ENCODE measurements at places on chromosomes 7 and 10.
A peak's percentile ranks its signal among the peaks of the same experiment; 100 is the strongest.

- DNase-seq: no peak
Measured at GRCh38 chr10:4488904-4489303, 337.1 kb upstream of the AKR1E2 start.

DNA sequence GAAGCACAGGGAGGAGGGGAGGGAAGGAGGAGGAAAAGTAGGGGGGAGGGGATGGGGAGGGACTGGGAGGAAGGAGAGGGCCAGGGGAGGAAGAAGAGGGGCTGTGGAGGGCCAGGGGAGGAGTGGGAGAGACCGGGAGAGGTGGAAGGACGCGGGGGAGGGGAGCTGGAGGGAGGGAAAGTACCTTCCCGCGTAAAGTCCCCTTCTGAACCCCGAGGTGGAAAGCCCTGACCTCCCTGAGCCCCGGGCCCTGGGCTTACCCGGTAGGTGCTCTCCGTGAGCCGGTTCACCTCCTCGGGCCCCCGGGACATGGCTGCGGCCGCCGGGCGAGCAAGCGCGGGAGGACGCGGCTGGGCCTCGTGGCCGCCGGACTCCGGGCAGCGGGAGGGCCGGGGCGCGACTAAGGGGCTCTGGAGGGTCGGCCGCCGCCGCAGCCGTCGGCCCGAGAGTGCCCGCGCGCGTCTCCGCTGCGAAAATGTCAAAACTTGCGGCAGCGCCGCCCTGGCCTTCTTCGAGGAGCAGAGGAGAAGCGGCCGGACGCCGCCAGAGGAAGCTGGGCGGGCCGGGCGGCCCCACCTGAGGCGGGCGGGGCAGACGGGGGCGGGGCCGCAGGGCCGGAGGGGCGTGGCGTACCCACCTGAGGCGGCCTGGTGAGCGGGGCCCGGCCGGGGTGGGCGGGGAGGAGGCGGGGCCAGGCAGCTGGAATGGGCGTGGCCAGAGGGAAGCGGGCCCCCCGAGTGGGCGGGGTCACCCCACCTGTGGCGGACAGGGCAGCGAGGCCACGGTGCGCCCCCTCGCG, at the start of gene BAIAP2L1:
Gene BAIAP2L1, minus strand, starts transcription at position 549 of the 799 bp plus-strand sequence. Its CDS starts 238 bp downstream, at position 311.
- DNase-seq: peak; percentile 96

DNA sequence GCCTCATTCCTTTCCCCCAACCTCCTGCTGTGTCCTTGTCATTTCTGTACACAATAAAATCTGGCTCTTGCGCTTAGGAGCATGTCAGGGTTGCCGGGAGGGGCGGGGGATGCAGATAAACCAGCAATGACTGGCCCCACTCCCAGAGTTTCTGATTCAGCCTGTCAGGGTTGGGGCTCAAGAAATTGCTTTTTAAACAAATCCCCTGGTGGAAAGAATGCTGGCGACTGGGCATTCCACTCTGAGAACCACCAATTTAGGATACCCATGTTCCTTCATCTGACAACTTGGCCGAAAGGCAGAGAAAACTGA, 376.4 kb downstream of the TCERG1L start:
- peak; percentile 57 for DNase-seq

DNA sequence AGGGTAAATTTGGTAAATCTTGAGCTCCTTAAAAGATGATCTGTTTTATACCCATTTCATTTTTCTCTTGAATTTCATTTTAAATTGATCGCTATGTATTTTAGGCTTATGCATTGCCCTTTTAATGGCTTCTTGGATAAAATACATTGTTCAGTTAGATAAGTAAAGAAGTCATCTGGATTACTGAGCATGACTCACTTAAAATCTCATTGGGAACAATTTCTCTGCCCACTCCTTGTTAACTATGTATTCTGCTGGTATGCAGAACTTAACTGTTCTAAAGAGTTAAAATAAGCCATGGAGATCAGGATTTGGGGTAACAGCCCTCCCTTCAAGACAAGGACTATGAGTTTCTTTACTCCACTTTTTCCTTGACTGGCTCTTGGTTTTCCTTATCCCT, 134.2 kb downstream of the SND1 start:
- no peak for DNase-seq

GRCh38 chr10:80070057-80070456, 8.4 kb upstream of the TMEM254 start:
- DNase-seq: no peak

DNA sequence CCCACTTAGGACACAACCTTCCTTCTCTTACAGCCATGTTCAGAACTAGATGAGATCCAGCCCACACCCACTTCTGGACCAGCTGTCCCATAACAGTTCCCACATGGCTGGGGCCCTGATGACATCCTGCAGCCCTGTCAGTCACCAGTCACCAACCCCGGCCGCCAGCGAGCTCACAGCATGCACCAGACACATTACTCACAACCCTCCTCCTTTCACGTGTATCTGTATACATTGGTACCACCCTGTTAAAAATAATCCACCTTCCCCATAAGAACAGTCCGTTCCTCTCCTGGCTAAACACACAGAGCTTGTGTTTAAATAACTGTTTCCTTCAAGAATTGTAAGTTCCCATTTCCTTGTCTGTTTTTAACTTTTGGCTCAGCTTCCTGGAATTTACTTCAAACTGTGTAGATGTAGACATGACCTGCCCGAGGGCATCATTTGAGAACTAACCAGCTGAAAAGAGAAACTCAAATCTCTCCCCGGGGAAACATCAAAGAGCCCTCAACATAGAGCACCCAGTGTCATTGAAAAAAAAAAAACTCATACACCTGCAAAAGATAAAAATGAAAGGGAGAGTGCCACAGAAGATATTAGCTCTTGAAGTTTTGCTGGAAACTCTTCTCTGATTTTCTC, 26.0 kb upstream of the PRLHR start:
- DNase-seq: no peak

GRCh38 chr7:17939606-17940301, 540 bp downstream of the SNX13 start:
- DNase-seq: peak; percentile 56

DNA sequence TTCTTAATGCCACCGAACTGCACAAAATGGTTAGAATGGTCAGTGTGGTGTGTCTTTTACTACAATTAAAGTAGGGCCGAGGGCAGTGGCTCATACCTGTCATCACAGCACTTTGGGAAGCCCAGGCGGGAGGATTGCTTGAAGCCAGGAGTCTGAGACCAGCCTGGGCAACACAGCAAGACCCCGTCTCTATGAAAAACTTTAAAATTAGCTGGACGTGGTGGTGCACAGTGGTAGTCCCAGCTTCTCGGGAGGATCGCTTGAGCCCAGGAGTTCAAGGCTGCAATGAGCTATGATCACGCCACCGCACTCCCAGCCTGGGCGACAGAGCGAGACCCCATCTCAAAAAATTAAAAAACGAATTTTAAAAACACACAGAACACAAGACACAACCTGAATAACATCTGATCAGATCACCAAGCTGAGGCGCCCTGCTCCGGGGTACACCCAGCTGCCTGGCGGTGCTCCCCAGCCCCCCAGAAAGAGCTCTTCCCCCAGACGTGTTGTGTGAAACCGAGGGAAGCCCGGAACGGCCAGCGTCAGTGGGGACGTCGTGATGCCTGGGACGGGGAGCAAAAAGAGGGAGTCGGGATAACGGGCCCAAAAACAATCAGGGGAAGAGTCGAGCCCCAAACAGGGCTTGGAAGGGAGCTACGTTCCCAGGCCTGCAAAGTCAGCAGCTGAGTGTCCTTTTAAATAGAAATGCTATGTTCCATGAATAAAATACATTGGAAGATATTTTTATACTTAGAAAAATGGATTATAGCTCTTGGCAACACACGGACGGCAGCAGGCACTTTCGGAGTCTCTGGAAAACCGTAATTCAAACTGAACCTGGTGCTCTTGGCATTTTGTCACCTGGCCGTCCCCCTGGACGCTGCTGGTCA, 80.7 kb upstream of the PDGFA start:
- no peak for DNase-seq

GRCh38 chr7:150323682-150324372, 482 bp upstream of the ACTR3C start:
- DNase-seq: no peak

DNA sequence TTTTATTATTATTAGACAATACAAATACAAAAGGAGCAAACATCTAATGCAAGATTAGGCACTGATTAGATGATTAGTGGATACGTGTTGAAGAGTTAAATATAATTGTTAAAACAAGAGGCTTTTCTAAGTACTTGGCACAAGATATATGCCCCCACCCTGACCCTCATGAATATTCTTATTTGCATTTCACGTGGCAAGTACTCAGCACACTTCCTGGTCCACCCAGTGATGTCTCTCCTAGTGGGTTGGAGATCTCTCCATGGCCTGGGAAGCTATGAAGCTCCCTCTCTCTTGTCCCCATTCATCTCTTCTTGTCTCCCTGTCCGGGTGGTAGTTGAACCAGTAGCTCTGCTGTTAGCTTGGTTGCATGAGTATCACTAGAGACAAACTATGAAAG, 375.3 kb downstream of the ADRA2A start:
- DNase-seq: no peak

GRCh38 chr7:71996141-71996540, 416.0 kb downstream of the CALN1 start:
- DNase-seq: no peak

DNA sequence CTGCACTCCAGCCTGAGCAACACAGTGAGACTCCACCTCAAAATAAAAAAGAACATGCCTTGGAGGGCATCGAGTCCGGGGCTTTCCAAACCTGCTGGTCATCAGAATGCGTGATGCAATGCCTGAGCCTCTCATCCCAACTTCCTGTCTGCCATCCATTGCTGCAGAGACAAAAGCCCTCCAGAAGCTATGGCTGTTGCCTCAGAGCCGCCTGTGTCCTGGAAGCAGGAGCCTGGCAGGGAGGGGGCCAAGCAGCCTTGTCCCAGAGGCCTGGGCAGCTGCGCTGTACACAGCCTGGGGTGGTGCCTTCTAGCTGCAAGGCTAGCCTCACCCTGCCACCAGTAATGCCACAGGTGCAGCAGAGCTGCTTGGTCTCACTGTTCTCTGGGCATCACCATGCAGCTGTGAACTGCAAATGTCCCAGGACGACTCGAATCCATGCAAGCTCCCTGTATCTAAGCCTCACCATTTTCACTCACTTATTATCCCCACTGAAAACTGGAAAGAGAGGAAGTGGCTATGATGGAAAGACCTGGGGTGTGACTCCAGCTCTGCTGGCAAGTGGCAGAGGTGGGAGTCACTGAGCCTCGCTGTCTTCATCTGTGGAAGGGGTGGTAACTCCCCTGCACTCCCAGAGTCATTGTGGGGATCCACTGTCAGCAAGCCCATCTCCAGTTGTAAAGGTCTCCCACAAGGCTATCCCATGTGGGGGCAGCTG, 7.0 kb downstream of the ALOX5 start:
- DNase-seq: no peak

- no peak for DNase-seq
Measured at GRCh38 chr10:125881192-125881591, at the start of gene DHX32. Gene DHX32, minus strand, starts transcription at chr10:125881292. Its CDS starts 468 bp downstream, at chr10:125880824.

GRCh38 chr7:75743455-75743859, 4.7 kb upstream of the HIP1 start:
- DNase-seq: no peak

DNA sequence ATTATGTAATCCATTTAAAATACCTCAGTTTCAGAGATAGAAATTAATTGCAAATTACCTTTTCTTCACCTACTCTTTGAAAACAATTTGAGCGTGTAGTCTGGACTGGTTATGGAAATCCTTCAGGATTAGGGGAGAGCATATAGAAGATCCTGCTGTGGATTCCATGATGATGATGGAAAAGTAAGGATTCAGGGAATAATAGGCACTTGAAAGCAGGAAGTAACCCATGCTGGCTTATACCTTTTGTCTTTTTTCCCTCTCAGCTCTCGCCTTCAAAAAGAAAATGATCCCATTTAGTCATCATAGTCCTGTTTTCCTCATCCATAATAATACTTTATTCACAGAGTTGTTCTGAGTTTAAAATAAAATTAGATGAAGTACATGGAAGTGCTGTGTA, 4.4 kb downstream of the HBP1 start:
- no peak for DNase-seq

DNA sequence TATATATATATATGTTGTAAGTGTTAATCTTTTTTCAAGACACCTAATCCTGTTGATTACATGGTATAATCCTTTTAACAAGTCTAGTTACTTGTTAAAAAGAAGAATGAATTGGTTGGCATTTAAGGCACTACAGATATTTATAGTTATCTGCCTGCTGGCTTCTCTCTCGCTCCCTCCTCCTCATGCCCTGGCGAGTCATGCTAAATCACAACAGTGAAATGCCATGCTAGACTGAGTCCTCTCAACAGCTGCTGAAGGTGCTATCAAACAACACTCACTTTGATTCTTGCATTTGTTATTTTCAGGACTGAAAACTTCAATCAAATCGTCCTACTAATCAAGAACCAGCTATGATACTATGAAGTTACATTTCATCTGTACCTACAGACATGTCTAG, 15.4 kb downstream of the NRAP start:
- DNase-seq: peak; percentile 20

DNA sequence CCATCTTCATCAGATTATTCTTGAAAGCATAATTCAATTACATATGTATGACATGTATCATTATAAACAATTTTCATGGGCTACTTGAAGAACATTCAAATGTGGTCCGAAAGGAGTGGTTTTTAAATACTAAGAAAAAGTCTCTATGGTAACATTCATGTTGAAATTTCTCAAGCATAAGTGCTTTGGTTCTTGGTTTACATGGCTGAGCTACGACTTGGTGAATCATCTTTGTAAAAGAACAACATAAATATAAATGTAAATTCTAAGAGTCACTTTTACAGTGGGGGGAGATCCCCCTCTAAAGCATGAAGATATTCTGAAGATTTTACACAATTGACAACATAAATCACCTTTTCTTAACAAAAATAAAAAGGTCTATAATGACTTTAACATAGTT, 118.6 kb downstream of the MAGI2 start:
- DNase-seq: no peak

DNA sequence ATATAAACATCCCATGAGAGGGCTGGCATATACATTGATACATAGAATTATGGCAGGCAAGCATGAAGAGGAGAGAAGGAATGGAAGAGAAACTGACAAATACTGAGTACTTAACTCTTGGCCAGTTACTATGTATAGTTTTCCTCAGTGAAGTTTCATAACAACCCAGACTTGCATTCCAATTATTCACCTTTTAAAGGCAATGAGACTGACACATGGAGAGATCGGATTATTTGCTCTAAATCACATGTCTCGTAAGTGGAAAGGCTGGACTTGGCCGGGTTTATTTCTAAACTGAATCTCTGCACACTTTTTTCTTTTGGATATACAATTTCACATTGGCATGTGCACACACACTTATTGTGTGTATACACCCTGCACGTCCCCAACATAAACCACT, 548.3 kb downstream of the PHTF2 start:
- DNase-seq: no peak

GRCh38 chr7:95875519-95875918, 103.2 kb downstream of the DYNC1I1 start:
- DNase-seq: no peak

- no peak for DNase-seq
Measured at GRCh38 chr10:78397786-78398185, 364.1 kb downstream of the RPS24 start.

- DNase-seq: no peak
Measured at GRCh38 chr10:130814610-130815009, 496.9 kb downstream of the TCERG1L start.

GRCh38 chr10:130240409-130240808, 104.2 kb downstream of the GLRX3 start:
- DNase-seq: no peak

- no peak for DNase-seq
Measured at GRCh38 chr10:30825495-30825894, 195.9 kb upstream of the LYZL2 start.

- DNase-seq: no peak
Measured at GRCh38 chr10:100553929-100554328, 18.2 kb downstream of the HIF1AN start.

Measured in kidney (tissue), 22 donors.